ENCODE measurements at places on chromosomes 3 and 15. TPM values are rescaled to one million over a fixed set of nuclear protein-coding genes. Genes with fewer than 3 reads are reported as not detected.
A peak's percentile ranks its signal among the peaks of the same experiment; 100 is the strongest.

DNA sequence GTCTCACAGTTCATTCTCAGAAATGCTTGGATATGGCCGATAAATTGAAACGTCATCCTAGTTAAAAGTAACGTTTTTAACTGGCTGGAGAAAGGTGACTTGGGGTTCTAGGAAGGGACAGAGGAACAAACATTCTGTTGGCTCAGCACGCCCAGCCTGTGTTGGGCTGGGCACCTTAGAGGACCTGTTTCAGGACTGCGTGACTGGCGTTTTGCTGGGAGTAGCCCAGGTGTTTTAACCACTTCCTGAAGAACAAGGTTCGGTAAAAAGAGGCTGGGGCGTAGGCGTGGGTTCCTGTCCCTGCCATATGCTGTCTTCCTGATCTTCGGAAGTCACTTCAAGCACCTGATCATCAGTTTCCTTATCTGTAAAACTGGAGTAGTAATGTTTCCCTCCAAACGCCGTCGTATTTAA is 1.1 kb upstream of the TLNRD1 start:
- DNase-seq = no peak

Gene CACNA2D3
- total RNA-seq = 30.6 TPM

DNA sequence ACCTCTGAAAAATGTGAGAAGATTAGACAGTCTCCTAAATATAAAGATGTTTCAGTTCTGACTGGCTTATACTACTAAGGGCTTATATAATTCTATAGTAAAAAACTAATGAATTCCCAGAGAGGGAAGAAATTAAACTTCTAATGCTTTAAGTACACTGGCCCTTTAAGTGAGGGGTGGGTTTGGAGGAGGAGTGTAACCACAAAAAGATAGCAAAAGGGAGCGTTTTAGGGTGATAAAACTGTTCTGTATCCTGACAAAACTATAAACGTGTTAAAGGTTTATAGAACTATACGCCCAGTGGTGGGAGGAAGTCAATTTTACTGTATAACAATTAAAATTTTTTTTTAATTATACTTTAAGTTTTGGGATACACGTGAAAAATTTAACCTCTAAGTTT is 45.8 kb downstream of the CEP152 start:
- no peak for DNase-seq

GRCh38 chr3:186824430-186825139 is 17.9 kb upstream of the ADIPOQ start:
- no peak for DNase-seq

Gene ITIH1
- total RNA-seq = not detected

DNA sequence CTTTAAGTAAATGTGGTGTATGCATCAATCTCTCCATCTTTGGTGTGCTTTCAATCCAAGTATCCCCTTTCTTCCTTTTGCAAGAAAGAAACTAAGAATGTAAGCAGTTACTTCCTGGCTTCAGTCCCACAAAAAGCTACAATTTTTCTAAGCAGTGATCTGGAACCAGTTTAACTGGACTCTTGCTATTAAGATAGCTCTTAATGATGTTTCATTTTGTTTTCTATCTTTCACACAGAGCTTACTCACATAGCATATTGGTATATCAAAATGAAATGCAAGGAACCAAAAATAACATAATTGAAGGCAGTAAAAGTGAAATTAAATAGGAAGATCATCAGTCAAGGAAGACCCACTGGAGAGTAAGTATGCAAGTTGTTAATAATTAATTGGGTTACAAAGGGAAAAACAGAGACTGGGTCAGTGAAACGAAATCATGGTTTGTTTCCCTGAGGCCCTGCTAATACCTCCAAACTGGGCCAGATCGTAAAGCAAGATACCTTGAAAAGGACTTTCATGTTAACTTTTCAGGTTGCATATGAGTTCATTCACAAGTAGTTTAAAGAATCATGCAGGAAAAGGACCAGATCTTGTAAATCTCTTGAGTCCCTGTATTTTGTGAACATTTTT is 41.9 kb downstream of the GPR160 start:
- no peak for DNase-seq

- DNase-seq = no peak
Observed at GRCh38 chr3:138511945-138512344, 77.5 kb downstream of the ESYT3 start.

DNA sequence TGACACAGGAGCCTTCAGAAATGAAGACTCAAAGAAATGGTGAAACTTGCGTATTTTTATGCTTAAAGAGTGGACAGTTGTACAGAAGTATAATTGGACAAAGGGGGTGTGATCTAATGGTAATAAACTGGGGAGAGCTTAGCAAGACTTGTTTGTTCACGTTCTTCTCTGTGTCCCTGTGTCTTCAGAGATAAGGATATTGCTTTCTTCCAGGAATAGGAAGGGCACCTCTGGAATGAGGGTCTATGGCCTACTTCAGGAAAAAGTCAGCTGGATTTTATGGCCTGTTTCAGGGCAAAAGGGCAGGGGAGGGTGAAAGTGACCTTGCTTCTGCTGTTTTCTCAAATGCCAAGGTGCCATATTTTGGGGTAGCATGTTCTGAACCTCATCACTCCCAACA is 4.5 kb upstream of the TOPAZ1 start:
- DNase-seq = no peak

Gene LYZL4
- total RNA-seq = not detected

GRCh38 chr15:64856429-64857145 is 14.9 kb downstream of the PLEKHO2 start:
- DNase-seq = peak; percentile 75

DNA sequence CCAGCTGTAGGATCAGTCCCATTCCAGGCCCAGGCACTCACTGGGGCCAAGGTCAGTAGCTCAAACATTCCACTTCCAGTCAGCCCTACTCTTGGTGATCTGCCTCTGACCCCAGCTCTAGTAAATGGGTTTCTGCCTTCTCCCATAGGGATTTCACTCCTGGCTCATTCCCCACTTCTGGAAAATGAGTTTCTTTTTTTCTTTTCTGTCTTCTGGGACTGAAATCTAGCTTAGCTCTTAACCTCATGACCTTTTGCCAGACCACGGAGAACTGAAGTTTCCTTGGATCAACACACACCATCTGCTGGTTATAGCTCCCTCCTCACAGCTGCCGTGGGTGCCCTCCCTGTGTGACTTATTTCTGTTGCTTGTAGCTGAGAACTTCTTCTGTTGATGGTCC is 21.3 kb downstream of the MME start:
- DNase-seq = no peak

Data from frontal cortex (tissue), 4 donors.